ENCODE measurements at places on chromosomes 16 and 17. TPM values are rescaled to one million over a fixed set of nuclear protein-coding genes. Genes with fewer than 3 reads are reported as not detected.

AGRP gene
- not detected for total RNA-seq

ITPRIPL2 gene
- 64.7 TPM for total RNA-seq

CTCF gene
- total RNA-seq: 21.9 TPM

LDHD gene
- 0.38 TPM for total RNA-seq

TP53TG3B gene
- not detected for total RNA-seq

DNA sequence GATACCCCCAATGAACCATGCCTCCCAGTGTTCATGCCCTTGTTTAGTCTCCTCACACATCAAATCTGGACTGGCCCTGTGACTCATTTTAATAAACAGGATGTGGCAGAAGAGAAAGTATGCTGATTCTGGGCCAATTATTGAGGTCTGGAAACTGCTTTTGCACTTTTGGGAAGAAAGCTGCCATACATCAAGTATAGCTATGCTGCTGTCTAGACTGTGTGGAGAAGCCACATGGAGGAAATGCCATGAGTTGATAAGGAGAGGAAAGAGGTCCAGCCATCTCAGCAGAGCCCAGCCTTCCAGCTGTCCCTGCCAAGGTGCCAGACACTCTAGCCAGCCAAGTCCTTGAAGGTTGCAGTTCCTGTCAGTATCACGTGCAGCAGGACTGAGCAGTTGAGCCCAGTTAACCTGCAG, 16.7 kb downstream of the RPRML start:
- no peak overlapping the region for H3K4me3 ChIP-seq
- H3K4me1 ChIP-seq: 0 out of 2 replicates have a peak, but pooled peaks cover 7% of the 10 kb centered on the region
- no peak overlapping the region for H3K27ac ChIP-seq

DNA sequence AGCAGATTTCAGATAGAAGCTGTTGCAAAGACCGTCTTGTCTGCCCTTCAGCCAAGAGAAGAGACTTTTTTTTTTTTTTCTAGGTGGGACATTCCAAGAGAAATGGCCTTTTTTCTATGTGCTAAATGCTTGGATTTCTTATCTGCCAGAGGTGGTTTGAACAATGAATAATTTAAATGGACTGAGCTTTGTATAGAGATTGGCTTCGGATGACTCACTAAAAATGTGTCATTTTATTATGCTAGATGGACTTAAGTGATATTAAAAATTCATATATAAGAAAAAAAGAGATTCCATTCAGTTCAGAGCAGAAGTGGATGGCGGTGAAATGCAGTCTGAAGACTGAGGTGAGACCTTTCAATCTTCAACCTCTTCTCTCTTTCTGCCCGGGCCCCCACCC, 58.4 kb downstream of the MEAK7 start:
- no peaks in the 10 kb centered on the region for H3K36me3 ChIP-seq
- no peak overlapping the region for H3K27ac ChIP-seq
- no peaks in the 10 kb centered on the region for H3K27me3 ChIP-seq
- peaks cover 11% of the 10 kb centered on the region for H3K4me1 ChIP-seq
- no peak overlapping the region for H3K4me3 ChIP-seq

DNA sequence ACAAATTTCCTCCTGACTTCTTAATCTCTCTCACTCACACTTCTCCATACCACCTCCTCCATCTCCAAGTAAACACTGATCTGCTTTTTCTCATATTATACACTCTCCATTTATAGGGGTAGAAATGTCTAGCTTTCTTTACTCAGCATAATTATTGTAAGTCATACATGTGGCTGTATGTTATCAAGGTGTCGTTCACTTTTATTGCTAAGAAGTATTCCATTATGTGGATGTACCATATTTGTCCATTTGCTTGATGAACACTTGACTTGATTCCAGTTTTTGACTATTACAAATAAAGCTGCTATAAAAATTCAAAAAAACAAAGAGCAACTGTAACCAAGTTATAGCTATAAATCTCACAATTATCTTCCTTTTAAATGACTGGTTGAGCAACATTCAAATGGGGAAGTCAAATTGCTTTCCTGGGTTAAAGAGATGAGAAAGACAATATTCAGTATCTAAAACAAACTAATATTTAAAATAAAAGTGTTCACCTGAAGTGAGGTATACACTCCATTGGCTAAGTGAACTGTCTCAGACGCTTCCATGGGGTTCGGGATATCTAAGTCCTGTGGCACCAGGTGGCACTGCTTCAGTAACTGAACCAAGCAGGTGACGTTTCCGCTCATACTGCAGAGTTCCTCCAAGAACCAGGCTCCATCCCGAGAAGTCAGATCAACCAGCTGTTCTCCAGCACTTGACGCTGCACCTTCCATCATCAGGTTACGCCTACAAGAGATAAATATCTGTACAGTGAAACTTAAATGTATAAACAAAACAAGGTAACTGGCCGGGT, 32.6 kb upstream of the ARL6IP1 start:
- no peak for DNase-seq
- no peaks in the 10 kb centered on the region for H3K27me3 ChIP-seq
- no peak overlapping the region for H3K4me3 ChIP-seq
- H3K36me3 ChIP-seq: peaks cover 90% of the 10 kb centered on the region
- H3K4me1 ChIP-seq: no peaks in the 10 kb centered on the region

DNA sequence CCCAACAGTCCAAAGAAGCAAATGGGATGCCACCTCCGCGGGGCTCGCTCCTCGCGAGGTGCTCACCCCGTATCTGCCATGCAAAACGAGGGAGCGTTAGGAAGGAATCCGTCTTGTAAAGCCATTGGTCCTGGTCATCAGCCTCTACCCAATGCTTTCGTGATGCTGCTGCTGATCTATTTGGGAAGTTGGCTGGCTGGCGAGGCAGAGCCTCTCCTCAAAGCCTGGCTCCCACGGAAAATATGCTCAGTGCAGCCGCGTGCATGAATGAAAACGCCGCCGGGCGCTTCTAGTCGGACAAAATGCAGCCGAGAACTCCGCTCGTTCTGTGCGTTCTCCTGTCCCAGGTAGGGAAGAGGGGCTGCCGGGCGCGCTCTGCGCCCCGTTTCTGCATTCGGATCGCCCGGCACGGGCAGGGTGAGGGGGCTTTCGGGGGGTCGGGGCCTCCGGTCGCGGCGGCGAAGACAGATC, at the start of gene CDH13:
CDH13 (plus strand) TSS at position 179 of the 471 bp plus-strand sequence.
- H3K36me3 ChIP-seq: no peaks in the 10 kb centered on the region
- peaks cover 35% of the 10 kb centered on the region for H3K4me1 ChIP-seq
- peaks cover 7% of the 10 kb centered on the region for H3K27me3 ChIP-seq
- DNase-seq: peak; percentile 87
- peak within 1 kb of the TSS; percentile 82 for H3K4me3 ChIP-seq

DNA sequence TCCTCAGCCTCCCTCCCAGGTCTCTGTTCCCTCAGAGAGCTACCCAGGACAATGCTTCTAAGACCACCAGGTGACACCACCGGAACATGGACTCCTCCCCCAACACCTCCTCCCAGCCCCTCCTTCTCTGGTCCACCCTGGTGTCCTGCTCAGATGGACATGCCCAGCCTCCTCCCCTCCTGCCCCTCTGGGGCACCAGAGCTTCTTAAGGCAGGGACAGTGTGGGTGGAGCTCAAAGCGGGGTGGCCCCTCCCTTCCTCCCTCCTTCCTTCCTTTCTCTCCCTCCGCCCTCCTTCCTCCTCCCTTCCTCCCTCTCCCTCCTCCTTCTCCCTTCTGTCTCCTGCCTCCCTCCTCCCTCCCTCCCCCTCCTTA, 22.7 kb downstream of the TRPV3 start:
- peak overlapping the region; percentile 87 for H3K4me3 ChIP-seq
- H3K27me3 ChIP-seq: no peaks in the 10 kb centered on the region
- H3K4me1 ChIP-seq: peaks cover 13% of the 10 kb centered on the region
- no peaks in the 10 kb centered on the region for H3K36me3 ChIP-seq
- peak; percentile 64 for DNase-seq
- no peak overlapping the region for H3K27ac ChIP-seq

DNA sequence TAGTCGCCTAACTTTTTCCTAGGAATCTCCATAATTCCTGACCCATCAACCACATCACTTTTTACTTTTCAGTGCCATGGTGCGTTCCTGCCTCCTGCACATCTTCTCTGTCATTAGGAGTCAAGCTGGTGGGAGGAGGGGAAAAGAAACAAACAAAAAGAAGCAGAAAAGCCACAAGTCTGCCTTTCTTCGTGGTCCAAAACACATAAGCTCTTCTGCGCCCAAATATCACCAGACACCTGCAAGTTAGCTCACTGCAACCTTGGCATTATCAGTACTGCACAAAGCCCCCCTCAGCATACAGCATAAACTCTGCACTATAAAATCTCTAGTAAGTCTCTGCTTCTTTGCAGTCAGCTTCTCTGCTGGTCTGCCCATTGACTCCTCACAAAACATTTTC, 295.3 kb downstream of the HS3ST3B1 start:
- H3K27ac ChIP-seq: no peak overlapping the region
- no peaks in the 10 kb centered on the region for H3K4me1 ChIP-seq
- H3K4me3 ChIP-seq: no peak overlapping the region
- no peaks in the 10 kb centered on the region for H3K36me3 ChIP-seq

GRCh38 chr16:74999219-74999608, 390 bp downstream of the ZNRF1 start:
- peak; percentile 66 for DNase-seq
- peak overlapping the region; percentile 75 for H3K4me3 ChIP-seq
- peaks cover 18% of the 10 kb centered on the region for H3K4me1 ChIP-seq

DNA sequence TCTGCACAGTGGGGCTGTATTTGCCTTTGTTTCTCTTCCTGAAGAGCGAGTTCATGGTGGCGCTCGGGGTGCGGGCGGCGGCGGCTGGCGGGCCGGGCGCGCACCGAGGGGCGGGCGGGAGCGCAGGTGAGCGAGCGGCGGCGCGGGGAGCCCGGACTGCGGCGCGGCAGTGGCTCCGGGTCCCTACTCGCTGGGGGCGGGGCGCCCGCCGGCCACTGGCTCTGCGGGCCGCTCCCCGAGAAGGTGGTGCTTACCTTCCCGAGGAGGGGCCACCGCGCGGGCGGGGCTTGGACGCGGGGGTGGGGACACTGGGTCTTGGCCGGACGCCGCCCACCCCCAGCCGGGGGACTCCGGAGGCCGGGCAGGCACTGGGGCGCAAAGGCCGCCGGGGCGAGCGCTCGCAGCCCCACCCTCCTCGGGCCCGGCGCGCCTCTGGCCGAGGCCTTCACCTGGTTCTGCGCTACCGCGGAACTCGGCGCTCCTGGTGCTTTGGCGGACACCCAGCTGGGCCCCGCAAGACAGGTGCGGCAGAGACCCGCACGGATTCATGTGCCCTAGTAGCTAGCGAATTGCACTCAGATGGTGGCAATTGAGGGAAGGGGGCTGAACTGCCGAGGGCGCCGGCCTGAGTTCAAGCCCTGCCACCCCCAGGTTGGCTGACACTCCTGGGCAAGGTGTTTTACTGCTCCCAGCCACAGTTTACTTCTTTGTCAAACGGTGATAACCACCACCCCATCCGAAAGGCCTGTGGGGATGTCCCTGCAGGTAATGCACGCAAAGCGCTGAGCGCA, at the start of gene PPL:
PPL (minus strand) TSS at position 158 of the 791 bp plus-strand sequence; CDS start at position 55, 103 bp downstream.
- H3K27me3 ChIP-seq: peaks cover 4% of the 10 kb centered on the region
- peak within 1 kb of the TSS; percentile 68 for H3K4me3 ChIP-seq
- no peaks in the 10 kb centered on the region for H3K36me3 ChIP-seq
- peaks cover 23% of the 10 kb centered on the region for H3K4me1 ChIP-seq

DNA sequence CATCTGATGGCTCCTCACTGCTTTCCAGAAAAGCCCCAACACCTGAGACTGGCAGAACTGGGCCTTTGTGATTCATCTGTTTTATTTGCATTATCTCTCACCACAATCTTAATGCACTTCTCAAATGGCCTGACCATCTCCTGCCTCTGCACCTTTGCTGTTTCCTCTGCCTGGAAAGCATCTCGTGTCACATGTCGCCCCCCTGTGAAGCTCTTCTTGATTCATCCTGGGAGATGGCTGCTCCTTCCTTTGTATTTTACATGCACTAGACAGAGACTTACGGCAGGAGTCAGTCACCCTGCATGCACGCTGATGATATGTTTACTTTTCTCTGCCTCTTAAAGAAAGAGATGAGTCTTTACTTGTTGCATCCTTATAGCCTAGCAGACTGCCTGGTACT, 30.0 kb downstream of the HNF1B start:
- no peak overlapping the region for H3K27ac ChIP-seq
- no peaks in the 10 kb centered on the region for H3K36me3 ChIP-seq
- peaks cover 17% of the 10 kb centered on the region for H3K4me1 ChIP-seq

- peaks cover 70% of the 10 kb centered on the region for H3K27me3 ChIP-seq
- DNase-seq: peak; percentile 38
- no peak overlapping the region for H3K27ac ChIP-seq
- H3K4me1 ChIP-seq: no peaks in the 10 kb centered on the region
- no peaks in the 10 kb centered on the region for H3K36me3 ChIP-seq
Observed at GRCh38 chr16:56190677-56191155, 573 bp upstream of the GNAO1 start.

- no peak for DNase-seq
- peaks cover 34% of the 10 kb centered on the region for H3K36me3 ChIP-seq
- H3K4me1 ChIP-seq: peaks cover 8% of the 10 kb centered on the region
- H3K27ac ChIP-seq: no peak overlapping the region
- no peaks in the 10 kb centered on the region for H3K27me3 ChIP-seq
Observed at GRCh38 chr17:66695098-66695497, 139.8 kb upstream of the CACNG5 start.

GRCh38 chr17:32285746-32286517, 20.3 kb downstream of the RHBDL3 start:
- H3K27me3 ChIP-seq: no peaks in the 10 kb centered on the region
- DNase-seq: no peak
- no peak overlapping the region for H3K27ac ChIP-seq
- H3K4me1 ChIP-seq: no peaks in the 10 kb centered on the region
